Ovary (tissue), 10 donors: ENCODE measurements at places on chromosomes 6 and 20. TPM values are rescaled to one million over a fixed set of nuclear protein-coding genes. Genes with fewer than 3 reads are reported as not detected.

The NOX3 gene
- not detected for polyA plus RNA-seq

The PLA2G7 gene
- 1.4 TPM for polyA plus RNA-seq

DNA sequence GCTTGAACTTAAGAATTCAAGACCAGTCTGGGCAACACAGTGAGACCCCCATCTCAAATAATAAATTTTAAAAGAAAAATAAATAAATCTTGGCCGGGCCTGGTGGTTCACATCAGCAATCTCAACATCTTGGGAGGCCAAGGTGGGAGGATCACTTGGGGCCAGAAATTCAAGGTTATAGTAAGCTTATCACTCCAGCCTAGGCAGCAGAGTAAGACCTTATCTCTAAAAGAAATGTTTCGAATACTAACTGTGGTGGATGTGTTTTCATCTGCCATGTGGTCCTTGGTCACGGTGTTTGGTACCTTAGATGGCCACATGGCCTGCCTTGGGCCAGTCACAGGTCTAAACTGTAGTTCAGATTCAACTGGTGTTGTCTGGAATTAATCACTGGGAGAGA lies 5.8 kb downstream of the UBE2C start:
- H3K4me1 ChIP-seq, result peaks cover 6% of the 10 kb centered on the region
- H3K27me3 ChIP-seq, result no peaks in the 10 kb centered on the region
- no peak overlapping the region for H3K4me3 ChIP-seq
- H3K36me3 ChIP-seq, result no peaks in the 10 kb centered on the region

DNA sequence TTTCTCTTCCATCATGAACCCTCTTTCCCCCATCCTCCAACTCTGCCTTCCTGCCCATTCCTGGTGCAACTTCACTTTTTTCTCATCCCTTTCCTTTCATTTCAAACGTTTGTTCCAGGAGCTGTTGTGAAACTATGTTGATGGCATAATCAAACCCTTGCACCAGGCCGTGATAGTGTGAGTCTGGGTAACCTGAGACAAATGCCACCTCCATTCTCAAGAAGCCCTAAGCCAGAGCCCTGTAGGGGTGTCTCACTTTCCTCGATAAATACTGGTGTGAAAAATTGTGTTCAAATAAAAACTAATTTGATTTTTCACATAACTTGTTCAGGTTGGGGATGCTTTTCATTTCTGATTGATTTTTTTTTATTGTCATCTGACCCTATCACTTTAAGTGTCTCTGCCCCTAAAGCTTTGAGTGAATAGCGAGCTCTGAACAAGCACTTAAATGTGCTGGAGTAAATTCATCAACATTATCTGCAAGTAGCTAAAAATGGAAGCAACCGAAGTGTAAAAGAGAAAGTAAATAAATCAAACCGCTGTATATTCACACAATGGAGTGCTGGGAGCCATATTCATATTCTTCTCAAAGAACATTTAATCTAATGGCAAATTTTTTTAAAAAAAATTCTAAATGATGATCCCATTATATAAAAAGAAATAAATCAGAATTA lies 303.1 kb upstream of the CDYL start:
- H3K36me3 ChIP-seq, result no peaks in the 10 kb centered on the region
- no peak for DNase-seq
- H3K4me1 ChIP-seq, result no peaks in the 10 kb centered on the region
- H3K4me3 ChIP-seq, result no peak overlapping the region
- H3K27me3 ChIP-seq, result no peaks in the 10 kb centered on the region

DNA sequence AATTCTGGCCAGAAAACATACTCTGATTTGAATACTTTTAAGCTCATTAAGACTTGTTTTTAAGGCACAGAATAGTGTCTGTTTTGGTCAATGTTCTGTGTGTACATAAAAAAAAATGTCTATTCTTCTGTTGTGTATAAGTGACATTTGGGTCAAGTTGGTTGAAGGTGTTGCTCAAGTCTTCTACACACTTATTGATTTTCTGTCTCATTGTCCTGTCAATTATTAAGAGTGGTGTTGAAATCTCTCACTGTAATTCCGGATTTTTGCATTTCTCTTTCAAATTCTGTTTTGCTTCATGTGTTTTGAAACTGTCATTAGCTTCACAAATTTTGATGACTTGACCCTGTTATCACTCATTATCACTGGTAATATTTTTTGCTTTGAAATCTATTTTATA lies 37.5 kb upstream of the EPM2A start:
- H3K4me1 ChIP-seq, result no peaks in the 10 kb centered on the region
- H3K4me3 ChIP-seq, result no peak overlapping the region
- H3K27me3 ChIP-seq, result no peaks in the 10 kb centered on the region
- H3K27ac ChIP-seq, result no peak overlapping the region

GRCh38 chr6:317060-317447 lies 24.8 kb downstream of the DUSP22 start:
- H3K27me3 ChIP-seq, result no peaks in the 10 kb centered on the region
- H3K27ac ChIP-seq, result no peak overlapping the region
- DNase-seq, result no peak
- no peaks in the 10 kb centered on the region for H3K36me3 ChIP-seq
- no peaks in the 10 kb centered on the region for H3K4me1 ChIP-seq

- no peaks in the 10 kb centered on the region for H3K36me3 ChIP-seq
- no peak overlapping the region for H3K4me3 ChIP-seq
- H3K4me1 ChIP-seq, result no peaks in the 10 kb centered on the region
These were observed 31.4 kb downstream of the SLC35F1 start for GRCh38 chr6:117938311-117938995.

GRCh38 chr6:131225127-131225526 lies 89.9 kb downstream of the AKAP7 start:
- DNase-seq, result no peak
- H3K36me3 ChIP-seq, result no peaks in the 10 kb centered on the region
- H3K27me3 ChIP-seq, result no peaks in the 10 kb centered on the region
- H3K4me1 ChIP-seq, result no peaks in the 10 kb centered on the region
- H3K27ac ChIP-seq, result no peak overlapping the region

- no peak overlapping the region for H3K27ac ChIP-seq
- H3K4me1 ChIP-seq, result no peaks in the 10 kb centered on the region
- no peak for DNase-seq
- H3K4me3 ChIP-seq, result no peak overlapping the region
These were observed 207.7 kb upstream of the GJE1 start for GRCh38 chr6:141925001-141925400.

- H3K4me3 ChIP-seq, result no peak overlapping the region
- DNase-seq, result no peak
- no peak overlapping the region for H3K27ac ChIP-seq
These were observed 7.4 kb upstream of the ADTRP start for GRCh38 chr6:11785774-11786579.
